ENCODE measurements at places on chromosomes 7 and 10.
A peak's percentile ranks its signal among the peaks of the same experiment; 100 is the strongest.

GRCh38 chr7:2986561-2986960 lies 57.1 kb downstream of the CARD11 start:
- no peak for DNase-seq

GRCh38 chr7:10418985-10419384 lies 554.7 kb upstream of the PHF14 start:
- no peak for DNase-seq

DNA sequence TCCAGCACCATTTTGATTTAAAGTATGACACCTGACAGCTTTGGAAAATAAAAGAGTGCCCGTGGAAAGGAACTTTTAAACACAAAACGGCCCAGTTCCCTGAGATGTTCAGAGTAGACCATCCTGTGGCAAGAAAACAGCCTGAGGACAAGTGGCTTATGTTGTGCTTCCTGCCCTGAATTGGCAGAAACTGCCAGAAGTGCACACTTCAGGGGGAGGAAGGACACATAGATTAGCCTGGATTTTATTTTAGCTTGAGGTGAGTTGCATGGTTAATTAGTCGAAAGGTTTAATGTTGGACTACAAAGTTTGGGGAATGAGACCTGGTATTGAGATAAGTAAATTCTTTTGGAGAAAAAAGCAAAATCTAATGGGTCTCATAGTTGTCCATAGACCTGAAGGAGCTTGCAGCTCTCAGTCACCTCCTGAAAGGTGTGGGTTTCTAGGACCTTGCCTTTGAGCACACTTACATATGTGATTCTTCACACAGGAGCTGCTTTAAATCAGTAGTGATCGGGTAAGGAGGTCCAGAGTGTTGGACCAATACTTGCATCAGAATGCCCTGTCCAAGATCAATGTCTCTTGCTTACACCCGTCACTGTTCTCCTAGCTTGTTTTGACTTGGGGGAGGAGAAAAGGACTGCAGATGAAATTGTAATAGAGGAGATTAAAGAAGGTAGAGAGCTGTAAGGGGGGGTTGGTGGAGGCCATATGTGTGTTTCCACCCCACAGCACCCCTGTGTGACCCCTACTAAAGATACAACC lies 4.9 kb downstream of the ITIH2 start:
- no peak for DNase-seq

DNA sequence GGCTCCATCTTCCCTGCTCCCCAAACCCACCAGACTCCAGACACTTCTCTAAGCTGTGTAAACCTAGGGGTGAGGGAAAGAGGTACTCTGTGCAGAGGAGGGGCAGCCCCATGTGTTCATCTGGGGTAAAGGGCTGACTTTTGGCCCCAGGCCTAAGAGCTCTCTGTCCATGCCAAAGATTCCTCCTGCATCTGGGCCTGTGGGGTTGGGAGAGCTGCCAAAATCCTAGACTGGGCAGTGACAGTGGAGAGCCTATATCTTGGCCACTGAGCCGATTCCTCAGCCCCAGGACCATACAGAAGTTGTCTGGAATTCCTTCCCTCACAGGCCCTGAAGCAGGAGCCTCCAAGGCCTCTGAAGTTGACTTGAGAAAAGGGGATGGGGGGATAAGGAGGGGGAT lies 25.3 kb upstream of the LEP start:
- peak; percentile 48 for DNase-seq

DNA sequence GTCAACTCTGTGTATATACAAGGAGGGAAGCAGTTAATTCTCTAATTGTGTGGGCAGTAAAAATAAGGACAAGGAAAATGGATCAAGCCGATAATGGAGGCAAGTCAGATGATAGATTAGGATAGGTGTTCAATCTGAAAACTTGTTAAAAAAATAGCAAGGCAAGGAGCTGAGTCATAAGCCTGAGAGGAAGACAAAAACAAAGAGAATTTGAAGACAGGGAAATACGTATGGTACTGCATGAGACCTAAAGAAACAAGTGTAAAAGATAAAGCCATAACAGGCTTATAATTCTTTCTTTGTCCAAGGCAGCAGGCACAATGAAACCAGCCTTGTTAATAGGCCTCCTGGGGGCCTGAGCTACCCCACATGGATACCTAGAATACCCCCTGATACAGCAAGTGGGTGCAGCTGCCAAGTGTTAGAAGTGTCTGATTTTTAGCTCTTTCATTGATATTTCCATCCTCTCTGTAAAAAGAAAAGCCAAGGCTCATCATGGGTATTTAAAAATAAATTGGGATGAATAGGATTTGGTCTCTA lies 1570.6 kb upstream of the LRRTM3 start:
- no peak for DNase-seq

- DNase-seq = no peak
These were observed 29.3 kb upstream of the CRYGN start for GRCh38 chr7:151469281-151469680.

GRCh38 chr7:36047091-36047658 lies 105.9 kb upstream of the EEPD1 start:
- peak; percentile 23 for DNase-seq

DNA sequence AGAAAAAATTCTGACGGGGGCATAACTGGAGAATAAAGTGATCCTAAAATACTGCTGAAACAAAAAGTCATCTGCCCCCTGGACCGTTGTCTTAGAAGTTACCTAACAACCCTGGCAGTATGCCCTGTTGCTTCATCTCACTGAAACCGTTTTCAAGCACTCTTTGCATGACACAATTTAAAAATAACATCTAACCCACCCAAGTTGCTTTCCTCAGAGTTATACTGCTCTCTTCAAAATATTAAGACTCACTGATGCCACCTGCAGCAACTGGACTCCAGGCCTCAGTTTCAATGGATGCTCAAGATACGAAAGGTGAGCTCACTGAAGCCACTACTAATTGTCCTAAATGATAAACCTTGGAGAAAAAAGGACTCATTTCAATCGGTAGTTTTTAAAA lies 57.4 kb downstream of the CDK6 start:
- peak; percentile 89 for DNase-seq

DNA sequence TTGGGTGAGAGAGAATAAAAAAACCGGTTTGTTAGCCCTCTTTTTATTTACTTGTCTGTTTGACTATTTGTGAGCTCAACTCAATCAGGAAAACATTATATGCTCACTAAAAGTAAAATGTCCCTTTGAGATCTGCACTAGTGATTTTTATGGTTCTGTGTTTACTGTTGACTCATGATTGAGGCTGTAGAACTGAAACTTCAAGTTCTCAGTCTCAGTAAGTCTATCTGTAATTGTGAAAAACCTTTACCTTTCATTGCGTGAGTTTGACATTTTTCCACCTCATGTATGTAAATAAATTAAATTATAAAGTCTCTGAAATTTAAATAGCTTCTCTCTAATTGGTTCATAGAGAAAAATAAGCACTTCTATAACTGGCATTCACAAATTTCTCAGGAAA lies 17.0 kb upstream of the CASD1 start:
- no peak for DNase-seq

GRCh38 chr10:324593-324992 lies 189.3 kb downstream of the ZMYND11 start:
- DNase-seq = peak; percentile 22

DNA sequence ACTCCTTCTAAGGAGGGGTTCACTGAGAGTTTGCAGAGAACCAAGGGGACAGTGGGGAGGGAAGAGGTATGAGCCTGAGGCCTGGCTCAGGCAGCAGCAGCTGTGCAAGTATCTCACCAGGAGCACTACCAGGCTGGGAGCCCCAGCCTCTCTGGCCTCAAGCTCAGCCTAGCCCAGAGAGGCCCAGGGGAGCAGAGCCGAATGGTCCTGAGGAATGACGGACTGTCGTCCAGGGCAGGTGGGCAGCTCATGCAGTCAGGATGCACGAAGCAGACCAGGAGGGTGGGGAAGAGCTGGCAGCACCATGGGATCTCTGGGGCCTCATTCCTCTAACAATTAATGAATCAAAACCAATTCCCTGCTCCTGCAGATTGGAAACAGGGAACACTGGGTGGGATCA lies 151.5 kb downstream of the GRID1 start:
- DNase-seq = no peak

GRCh38 chr7:117424090-117424829 lies 3.0 kb downstream of the ASZ1 start:
- DNase-seq = no peak

DNA sequence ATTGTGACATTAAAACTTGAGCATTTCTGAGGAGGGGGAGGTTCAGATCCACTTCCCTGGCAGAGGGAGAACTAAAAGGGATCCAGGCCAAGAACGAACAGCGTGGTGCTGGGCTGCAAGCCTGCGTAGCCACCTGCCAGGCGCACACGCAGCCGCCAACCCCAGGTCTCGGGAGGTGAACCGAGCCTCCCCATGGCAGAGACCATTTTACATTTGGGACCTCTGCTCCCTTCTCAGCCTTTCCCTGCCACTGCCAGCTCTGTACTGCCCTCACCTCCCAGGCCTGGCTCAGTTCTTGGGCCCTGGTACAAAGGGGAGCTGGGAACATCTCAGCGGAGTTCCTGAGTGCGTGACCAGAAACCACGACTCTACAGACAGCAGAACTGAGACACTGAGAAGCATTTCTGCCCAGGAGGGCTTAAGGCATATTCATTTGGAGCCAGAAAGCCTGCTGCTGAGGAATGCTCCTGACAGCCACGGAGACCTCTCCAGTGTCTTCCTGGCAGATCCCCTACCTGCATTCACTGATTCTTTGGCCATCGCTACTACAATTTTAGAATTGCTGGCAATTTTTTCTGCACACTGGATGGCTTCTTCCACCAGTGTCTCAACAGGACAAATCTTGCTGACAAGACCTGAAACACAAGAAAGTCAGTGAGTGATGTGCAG lies 7.6 kb downstream of the ECHS1 start:
- no peak for DNase-seq

GRCh38 chr7:126608339-126608776 lies 644.4 kb downstream of the GRM8 start:
- DNase-seq = peak; percentile 1

DNA sequence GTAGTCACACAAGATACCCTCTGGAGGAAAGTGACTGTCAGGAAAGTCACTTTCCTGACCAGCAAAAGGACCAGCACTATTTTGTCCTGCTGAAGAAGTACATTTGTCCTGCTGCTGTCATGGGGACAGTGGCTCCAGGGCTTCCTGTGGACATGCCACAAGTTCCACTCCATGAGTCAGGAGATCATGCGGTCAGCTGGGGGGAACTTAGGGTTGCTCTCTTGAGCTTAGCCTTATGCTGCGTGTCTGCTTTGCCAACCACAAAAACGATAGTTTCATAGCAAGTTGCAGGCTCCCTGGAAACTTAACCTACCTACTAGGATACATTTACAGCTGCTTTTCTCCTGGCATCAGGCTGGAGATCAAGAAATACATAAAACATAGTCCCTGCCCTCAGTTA lies 19.8 kb upstream of the ALOX5 start:
- peak; percentile 15 for DNase-seq

DNA sequence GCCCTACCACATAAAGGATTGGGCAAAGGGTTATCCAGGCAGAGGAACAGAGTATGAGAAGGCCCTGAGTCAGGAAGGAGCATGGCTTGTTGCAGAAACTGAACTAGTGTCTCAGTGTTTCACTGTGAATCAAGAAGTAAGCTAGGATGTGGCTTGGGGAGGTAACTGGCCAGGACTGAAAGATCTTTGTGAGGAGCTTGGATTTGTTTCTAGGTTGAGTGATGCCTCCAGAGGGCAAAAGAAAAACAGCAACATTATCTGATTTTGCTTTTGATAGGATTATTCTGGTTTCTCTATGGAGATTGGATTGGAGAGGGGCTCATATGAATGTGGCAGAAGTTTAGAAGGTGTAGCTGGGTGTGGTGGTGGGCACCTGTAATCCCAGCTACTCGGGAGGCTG lies 137.9 kb upstream of the HDAC9 start:
- peak; percentile 36 for DNase-seq

DNA sequence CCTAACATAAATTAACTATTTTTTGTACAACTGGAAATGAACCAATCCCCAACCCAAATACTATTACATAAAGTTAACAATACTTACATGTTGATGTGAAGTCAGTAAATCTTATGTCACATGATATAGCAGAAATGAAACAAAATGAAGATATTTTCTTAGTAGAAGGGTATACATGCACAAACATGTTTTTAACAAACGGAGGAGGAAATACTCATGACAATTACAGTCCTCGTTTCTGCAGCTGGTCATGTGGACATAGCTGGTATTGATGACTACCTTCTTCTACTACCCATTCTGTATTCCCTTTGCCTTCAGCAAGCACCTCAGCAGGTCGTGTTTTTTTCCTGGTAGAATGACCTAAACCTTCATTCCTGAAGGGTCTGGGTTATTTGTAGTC lies 252.3 kb downstream of the HTR7 start:
- no peak for DNase-seq
